ENCODE measurements at places on chromosomes 12 and 14.
A peak's percentile ranks its signal among the peaks of the same experiment; 100 is the strongest.

GRCh38 chr12:79296133-79296532 is 394.6 kb downstream of the PAWR start:
- no peak for DNase-seq

DNA sequence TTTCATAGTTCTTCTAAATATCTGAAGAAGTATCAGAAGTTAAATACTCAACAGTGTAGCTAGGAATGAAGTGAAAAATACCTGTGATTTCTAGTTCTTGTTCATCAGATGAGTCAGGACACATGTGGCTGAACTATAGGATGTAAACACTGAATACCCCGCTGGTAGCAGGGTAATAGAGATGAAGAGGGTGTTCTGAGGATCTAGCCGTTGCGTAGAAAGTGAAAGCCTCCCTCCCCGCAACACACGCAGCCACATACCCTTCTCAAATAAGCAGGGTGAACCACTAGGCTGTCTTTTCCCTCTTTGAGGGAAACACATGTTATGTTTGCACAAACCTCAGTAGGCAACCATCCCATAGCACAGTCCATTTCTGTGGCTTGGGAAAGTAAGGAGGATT is 16.4 kb upstream of the RNASE12 start:
- no peak for DNase-seq

DNA sequence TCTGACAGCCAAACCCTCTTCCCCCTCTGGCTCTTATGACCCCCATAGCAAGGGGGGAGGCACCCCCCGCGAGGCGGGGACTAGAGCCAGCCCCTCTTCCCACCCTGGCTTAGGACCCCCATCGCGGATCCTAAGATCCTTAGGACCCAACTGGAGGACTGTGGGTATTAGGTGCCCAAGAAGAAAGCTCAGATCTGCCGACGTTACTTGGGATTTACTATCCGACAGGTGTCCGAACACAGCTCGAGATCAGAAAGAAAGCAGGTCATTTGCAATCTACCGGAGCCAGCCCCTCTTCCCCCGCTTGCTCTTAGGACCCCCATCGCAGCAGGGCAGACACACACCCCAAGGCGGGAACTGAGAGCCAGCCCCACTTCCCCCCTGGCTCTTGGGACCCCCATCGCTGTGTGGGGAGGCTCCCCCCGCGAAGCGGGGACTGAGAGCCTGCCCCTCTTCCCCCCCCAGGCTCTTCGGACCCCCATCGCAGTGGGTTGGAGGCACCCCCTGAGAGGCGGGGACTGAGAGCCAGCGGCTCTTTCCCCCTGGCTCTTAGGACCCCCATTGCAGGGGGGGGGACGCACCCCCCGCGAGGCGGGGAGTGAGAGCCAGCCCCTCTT is 46.8 kb downstream of the DDX11 start:
- DNase-seq, result no peak

- no peak for DNase-seq
Observed at GRCh38 chr12:1504895-1505311, 89.5 kb downstream of the FBXL14 start.

DNA sequence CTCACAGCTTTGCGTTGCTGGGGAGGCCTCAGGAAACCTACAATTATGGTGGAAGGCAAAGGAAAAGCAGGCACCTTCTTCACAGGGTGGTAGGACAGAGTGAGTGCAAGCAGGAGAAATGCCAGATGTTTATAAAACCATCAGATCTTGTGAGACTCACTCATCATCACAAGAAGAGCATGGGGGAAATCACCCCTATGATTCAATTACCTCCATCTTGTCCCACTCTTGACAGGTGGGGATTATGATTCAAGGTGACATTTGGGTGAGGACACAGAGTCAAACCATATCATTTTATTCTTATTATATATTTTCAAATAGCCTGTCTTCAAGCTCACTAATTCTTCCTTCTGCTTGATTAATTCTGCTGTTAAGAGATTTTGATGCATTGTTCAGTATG is 665.3 kb downstream of the TRHDE start:
- no peak for DNase-seq

DNA sequence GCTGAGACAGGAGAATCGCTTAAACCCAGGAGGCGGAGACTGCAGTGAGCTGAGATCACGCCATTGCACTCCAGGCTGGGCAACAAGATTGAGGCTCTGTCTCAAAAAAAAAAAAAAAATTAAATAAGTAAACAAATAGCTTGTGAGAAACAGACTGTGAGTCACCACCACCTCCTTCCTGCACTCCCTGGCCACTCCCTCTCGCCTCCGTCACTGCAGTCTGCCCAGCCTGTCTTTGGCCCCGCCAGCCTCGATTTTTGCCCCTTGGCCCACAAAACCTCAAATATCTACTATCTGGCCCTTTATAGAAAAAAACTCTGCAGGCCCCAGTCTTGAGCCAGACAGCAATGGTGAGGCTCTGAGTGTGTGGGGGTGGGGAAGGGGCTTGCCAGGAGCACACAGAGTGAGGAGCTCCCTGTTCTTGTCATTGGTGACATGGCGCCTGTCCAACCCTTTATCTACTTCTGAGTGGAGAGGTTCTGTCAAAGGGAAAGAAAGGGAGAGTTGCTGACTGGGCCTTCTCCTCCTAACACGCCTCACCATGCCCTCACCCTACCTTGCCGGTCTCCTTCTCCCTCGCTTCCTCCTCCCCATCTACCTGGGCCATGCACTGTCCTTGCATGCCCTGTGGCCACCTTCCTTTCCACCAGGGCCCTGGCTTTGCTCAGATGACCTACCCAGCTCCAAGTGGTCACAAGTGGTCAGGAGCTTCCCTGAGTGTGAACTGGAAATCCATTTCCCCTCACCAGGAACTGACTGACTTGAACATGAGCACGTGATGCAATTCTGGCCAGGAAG is 22.1 kb downstream of the LGMN start:
- peak; percentile 48 for DNase-seq

DNA sequence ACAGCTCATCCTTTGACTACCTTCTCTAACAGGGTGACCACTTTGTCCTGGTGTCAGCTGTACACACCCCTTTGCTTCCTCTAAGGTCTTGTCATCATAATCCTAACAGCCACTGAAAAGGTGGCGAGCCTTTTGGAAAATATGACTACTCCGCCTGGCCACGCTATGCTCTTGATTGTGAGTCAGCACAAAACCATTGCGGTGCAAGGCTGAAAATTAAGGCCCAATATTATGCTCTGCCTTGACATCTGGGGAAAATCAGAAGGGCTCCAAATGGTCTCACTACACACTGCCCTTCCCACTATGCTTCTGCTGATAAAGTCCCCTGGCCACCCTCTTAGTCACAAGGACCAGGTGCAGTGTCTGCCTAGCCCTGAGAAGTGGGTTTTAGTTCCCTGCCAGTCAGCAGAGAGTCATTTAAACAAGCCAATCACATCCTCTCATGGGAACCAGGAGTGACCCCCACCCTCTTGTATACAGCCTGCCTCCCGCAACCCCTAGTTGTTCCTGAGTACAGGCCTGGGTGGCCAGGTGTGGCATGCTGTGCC is 34.3 kb downstream of the FGD6 start:
- peak; percentile 58 for DNase-seq

GRCh38 chr14:104552738-104553125 is 26.8 kb upstream of the C14orf180 start:
- no peak for DNase-seq

GRCh38 chr12:79682593-79682992 is 8.2 kb downstream of the PAWR start:
- no peak for DNase-seq

DNA sequence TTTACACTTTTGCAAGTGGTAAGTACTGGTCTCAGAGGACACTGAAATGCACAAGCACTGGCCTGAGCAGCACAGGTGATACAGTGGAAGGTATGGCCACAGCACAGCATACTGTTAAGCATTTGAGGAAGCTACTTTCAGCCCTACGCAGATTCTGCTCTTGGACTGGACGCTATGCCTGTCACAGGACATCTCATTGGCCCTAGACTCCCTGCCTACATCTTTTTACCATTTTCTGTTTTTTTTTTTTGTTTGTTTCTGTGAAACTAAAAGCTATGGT is 144.2 kb upstream of the ABCD2 start:
- no peak for DNase-seq

DNA sequence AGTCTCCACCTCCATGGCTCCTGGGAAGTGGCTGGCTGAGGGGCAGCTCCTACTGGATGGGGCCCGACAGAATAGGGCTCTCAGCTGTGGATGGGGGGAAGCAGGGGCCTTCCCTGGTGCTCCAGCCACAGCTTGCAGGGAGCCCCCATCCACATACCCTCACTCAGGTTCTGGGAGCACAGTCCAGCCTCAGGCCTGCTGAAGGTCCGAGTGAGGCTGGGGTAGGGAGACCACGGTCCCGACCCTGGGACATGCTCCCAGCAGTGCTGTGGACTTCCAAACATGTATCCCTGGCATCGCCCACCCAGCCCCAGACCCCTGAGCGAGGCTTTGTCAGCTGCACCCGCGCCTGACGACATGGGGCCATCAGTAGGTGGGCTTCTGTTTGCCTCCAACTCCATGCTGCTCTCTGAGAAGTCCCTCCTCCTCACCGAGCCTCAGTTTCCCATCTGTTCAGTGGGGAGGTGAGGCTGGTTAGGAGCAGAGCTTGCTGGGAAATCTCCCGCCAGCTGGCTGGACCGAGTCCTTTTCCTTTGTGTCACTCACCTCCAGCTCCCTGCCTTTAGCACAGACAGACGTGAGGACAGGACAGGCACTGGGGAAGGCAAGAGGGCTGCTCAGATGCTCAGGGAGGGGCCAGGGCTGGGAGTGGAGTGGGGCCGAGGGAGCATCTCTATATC is 9.1 kb upstream of the ATG101 start:
- DNase-seq, result no peak

- DNase-seq, result no peak
Observed at GRCh38 chr14:30227876-30228275, 300.2 kb upstream of the PRKD1 start.

GRCh38 chr12:50275556-50275955 is 7.8 kb downstream of the LIMA1 start:
- DNase-seq, result no peak

DNA sequence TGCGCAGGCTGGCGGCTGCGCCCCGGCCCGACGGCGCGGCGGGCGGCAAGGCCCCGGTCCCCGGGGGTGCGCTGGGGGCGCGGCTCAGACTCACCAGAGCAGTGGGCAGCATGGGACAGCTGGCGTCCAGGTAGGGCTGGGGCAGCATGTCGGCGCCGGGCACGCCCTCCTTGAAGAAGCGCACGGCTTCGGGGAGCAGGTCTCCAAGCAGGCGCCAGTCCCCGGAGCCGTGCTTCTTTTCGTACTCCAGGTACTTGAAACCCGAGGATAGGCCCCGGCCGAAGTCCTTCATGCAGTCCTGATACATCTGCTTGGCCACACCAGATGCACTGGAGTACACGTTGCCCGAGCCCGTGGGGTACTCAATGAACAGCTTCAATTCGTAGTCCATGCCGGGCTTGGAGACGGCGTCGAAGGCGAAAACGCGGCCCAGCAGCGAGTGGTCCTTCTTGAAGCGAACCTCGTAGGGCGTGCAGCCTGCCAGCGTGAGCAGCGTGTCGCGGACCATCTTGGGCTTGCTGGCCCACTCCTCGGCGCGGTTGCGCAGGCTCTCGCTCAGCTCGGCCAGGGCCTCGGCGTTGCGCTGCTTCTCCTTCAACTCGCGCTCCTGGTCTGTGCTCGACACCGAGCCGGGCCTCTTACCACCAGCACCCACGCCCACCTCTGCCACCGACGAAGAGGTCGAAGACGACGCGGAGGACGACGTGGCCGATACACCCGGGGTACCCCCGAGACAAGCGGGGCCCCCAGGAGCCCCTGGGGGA is 2.2 kb downstream of the IRF2BPL start:
- no peak for DNase-seq

DNA sequence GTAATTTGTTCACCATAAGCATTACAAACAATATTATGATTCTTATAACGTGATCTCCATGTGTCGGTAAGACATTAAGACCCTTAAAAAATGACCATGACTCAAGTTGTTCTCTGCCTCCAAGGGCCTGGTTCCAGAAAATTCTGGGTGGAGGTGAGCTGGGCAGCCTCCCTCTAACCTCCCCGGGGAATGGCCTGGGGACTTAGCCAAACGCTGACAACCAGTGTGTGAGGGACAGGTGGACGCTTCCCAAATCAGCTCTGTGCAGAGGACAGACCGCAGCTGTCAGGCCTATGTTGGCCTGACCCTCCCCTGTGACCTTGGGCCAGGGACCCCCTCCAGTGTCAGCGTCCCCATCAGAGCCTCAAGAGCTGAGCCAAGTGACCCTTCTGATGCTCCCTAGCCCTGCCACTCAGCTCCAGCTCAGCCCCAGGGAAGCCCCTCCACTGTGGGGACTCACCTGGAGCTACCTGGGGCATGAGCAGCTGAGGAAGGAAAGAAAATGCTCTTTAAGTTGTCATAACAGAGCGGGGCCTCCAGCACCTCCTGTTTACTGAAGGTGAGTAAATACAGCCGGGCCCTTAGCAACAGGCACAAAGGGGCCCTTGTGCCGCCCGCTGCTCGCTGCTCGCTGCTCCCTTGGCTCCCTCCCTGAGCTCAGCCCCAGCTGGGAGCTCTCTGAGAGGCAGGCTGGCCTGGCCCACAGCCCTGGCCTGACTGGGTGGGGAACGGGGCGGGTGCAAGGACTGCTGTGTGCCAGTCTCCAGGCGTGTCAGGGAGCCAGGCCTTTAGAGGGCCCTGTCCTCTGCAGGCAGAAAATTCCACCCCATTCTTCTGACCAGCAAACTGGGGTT is 116.6 kb downstream of the CALM1 start:
- DNase-seq, result no peak

DNA sequence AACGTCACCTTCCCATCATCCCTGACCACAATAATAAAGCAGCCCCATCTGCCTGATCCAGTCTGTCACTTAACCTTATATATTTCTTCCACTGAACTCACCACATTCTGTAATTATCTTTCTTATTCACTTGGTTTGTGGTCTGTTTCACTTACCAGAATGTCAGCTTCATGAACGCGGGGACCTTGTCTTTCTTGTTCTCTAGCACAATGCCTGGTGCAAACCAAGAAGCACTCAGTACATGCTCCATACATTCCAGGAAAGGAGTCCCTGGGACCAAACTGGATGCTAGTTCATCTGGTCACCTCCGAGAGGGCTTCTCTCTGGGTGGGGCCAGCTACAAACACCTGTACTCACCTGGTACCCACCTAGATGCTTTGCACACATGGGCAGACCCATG is 17.4 kb upstream of the ANKRD33 start:
- DNase-seq, result no peak

DNA sequence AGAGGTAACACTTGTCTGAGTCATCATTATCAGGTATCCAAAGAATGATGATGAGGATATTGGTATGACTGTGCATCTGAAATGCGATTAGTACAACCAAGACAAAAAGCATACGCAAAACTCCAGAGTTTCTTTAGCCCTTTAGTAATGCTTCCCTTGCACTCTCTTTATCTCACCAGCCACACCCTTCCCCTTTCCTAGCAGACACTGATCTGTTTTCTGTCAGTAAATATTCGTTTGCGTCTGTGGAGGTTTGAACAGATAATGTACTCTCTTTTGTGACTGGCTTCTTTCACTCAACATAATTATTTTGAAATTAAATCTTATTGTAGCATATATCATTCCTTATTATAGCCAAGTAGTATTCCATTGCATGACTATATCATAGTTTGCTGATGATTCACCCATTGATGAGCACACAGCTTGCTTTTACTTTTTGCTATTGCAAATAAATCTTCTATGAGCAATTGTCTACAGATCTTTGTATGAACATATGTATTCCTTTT is 775.7 kb downstream of the SLC6A15 start:
- no peak for DNase-seq

All from erythroblast (primary cell).